Esophagus mucosa (tissue), 1 donor: ENCODE measurements at places on chromosomes 3 and 15. TPM values are rescaled to one million over a fixed set of nuclear protein-coding genes. Genes with fewer than 3 reads are reported as not detected.

The DPPA2 gene
- not detected for total RNA-seq

The IMPG2 gene
- total RNA-seq = 0.08 TPM

The ADAMTS7 gene
- 0.48 TPM for total RNA-seq

The RTP1 gene
- not detected for total RNA-seq

The PPM1L gene
- total RNA-seq = 11.3 TPM

The STAC gene
- total RNA-seq = 0.08 TPM

The CRYGS gene
- total RNA-seq = 1.2 TPM

The SLC33A1 gene
- total RNA-seq = 11.8 TPM
